ENCODE measurements at places on chromosomes 3 and 15. TPM values are rescaled to one million over a fixed set of nuclear protein-coding genes. Genes with fewer than 3 reads are reported as not detected.

Gene CPB1
- not detected for total RNA-seq

Gene EPHA6
- under 0.01 TPM for total RNA-seq

Gene MAP6D1
- total RNA-seq: 3.0 TPM

Gene APOD
- 27.1 TPM for total RNA-seq

Gene SENP8
- 2.7 TPM for total RNA-seq

Gene ARID3B
- total RNA-seq: 4.6 TPM

Gene TMEM266
- not detected for total RNA-seq

Gene SNX33
- total RNA-seq: 19.1 TPM

Gene CLSTN2
- total RNA-seq: 0.17 TPM

Data from dermis blood vessel endothelial cell (primary cell).